ENCODE measurements at places on chromosomes 12 and 14. TPM values are rescaled to one million over a fixed set of nuclear protein-coding genes. Genes with fewer than 3 reads are reported as not detected.

- H3K36me3 ChIP-seq = no peaks in the 10 kb centered on the region
- H3K27ac ChIP-seq = peak overlapping the region; percentile 93
- H3K27me3 ChIP-seq = no peaks in the 10 kb centered on the region
- peak overlapping the region; percentile 70 for H3K4me3 ChIP-seq
Measured at GRCh38 chr14:105398726-105399465, 558 bp downstream of the TEX22 start.

DNA sequence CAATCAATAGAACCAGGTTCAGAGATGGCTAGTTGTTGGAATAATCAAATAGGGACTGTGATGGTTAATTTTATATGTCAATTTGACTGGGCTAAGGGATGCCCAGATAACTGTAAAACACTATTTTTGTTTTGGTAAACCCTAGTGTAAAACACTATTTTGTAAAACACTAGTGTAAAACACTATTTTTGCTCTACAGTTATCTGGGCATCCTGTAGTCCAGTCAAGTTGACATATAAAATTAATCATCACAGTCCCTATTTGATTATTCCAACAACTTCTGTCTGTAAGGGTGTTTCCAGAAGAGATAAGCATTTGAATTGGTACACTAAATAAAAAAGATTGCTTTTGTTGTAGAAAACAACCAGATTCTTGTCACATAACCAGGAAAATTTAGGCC is 15.6 kb upstream of the EML5 start:
- DNase-seq = no peak
- H3K36me3 ChIP-seq = no peaks in the 10 kb centered on the region
- H3K27ac ChIP-seq = no peak overlapping the region

DNA sequence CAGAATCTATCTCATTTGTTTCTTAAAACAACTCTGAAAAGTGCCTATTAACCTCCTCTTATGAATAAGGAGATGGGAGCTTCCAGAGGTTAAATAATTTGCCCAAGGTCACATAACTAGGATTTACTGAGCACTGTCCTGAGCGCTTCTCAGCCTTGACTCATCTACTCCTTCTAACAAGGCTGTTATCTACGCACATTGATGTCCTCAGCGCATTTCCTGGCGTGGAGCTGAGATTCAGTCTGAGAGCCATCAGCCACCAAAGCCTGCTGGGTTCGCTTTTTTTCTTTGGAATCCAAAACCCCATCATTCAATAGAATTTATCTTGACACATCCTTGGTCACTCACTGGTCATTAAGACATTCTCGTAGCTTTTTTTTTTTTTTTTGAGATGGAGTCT is 29.3 kb downstream of the AK7 start:
- no peaks in the 10 kb centered on the region for H3K27me3 ChIP-seq
- no peaks in the 10 kb centered on the region for H3K36me3 ChIP-seq
- H3K4me1 ChIP-seq = no peaks in the 10 kb centered on the region
- no peak for DNase-seq

DNA sequence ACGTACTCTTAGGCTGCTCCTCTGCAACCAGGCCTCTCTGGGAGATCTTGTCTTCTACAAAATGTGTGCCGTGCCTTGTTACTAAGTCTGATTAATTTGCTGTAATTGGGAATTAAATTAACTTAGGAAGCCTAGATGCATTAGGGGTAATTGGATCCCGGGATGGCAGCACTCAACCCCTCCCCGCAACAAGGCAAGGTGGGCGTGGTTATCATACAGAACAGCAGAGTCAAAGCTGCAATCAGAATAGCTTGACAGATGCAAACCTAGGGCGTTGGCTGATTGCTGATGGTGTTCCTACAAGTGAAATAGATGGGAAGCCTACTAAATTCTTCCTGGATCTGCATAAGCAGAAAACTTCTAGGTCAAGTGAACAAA is 34.5 kb upstream of the NFYB start:
- DNase-seq = no peak
- no peak overlapping the region for H3K27ac ChIP-seq
- no peak overlapping the region for H3K4me3 ChIP-seq
- H3K27me3 ChIP-seq = no peaks in the 10 kb centered on the region

GRCh38 chr12:110913119-110914056 is 7.0 kb downstream of the MYL2 start:
- no peak overlapping the region for H3K4me3 ChIP-seq
- no peaks in the 10 kb centered on the region for H3K27me3 ChIP-seq
- no peaks in the 10 kb centered on the region for H3K36me3 ChIP-seq
- H3K27ac ChIP-seq = peak overlapping the region; percentile 46
- peaks cover 10% of the 10 kb centered on the region for H3K4me1 ChIP-seq
- no peak for DNase-seq

- H3K27ac ChIP-seq = no peak overlapping the region
- no peak for DNase-seq
- no peaks in the 10 kb centered on the region for H3K36me3 ChIP-seq
- no peaks in the 10 kb centered on the region for H3K4me1 ChIP-seq
- no peak overlapping the region for H3K4me3 ChIP-seq
- no peaks in the 10 kb centered on the region for H3K27me3 ChIP-seq
Measured at GRCh38 chr12:120971299-120972180, 6.8 kb upstream of the HNF1A start.

- no peak overlapping the region for H3K27ac ChIP-seq
- H3K36me3 ChIP-seq = no peaks in the 10 kb centered on the region
- no peaks in the 10 kb centered on the region for H3K4me1 ChIP-seq
- DNase-seq = no peak
Measured at GRCh38 chr12:84822525-84822924, 90.1 kb downstream of the SLC6A15 start.

DNA sequence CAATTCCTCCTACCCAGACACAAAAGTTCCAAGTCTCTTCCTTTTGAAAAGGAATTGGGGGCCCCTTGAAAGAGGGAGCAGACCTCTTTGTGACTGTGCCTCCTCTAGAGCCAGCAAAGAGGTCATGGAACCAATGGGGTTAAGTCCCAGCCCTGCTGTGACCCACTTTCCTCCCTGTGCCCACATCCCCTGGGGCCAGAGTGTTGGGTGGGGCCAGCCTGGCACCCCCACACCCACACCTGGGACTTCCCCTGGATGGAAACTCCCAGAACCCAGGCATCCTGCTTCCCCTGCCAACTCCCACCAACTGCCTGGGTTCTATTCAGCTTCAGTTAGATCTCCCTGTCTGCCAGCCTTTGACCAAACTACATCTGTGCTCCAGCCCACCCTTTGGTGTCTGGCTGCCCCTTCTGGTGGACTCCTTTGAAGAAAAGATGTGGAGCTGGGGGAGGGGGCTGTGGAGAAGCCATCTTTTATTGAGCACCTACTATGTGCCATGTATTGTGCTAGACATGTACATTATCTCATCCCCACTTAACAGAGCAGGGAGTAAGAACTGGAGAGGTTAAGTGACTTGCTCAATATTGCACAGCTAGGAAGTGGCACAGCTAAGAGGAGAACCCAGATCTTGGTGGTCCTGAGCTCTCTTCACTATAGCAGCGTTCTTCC is 4.6 kb upstream of the RARG start:
- DNase-seq = no peak
- no peaks in the 10 kb centered on the region for H3K36me3 ChIP-seq
- no peak overlapping the region for H3K4me3 ChIP-seq
- peaks cover 21% of the 10 kb centered on the region for H3K4me1 ChIP-seq

GRCh38 chr12:18683327-18684013 is 54.3 kb downstream of the PLCZ1 start:
- H3K27ac ChIP-seq = no peak overlapping the region
- H3K27me3 ChIP-seq = no peaks in the 10 kb centered on the region
- H3K4me3 ChIP-seq = no peak overlapping the region

DNA sequence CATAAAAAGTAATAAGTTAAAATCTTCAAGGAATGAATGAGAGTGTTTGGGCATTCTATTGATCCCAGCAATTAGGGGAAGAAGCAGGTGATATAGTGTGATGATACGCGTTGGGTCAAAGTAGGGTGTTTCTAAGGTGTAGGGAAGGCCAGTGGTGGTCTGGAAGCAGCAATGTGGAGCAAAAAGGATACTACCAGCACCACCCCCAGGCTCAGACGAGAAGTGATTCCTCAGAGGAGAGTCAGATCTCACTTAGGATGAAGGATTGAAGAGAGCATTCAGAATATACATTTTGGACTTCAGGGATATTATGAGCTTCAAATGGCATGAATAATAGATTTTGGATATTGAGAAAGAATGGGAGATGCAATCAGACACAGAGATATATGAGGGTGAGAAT is 497.6 kb downstream of the RMST start:
- H3K27ac ChIP-seq = no peak overlapping the region
- H3K4me1 ChIP-seq = no peaks in the 10 kb centered on the region
- no peaks in the 10 kb centered on the region for H3K36me3 ChIP-seq
- no peaks in the 10 kb centered on the region for H3K27me3 ChIP-seq

DNA sequence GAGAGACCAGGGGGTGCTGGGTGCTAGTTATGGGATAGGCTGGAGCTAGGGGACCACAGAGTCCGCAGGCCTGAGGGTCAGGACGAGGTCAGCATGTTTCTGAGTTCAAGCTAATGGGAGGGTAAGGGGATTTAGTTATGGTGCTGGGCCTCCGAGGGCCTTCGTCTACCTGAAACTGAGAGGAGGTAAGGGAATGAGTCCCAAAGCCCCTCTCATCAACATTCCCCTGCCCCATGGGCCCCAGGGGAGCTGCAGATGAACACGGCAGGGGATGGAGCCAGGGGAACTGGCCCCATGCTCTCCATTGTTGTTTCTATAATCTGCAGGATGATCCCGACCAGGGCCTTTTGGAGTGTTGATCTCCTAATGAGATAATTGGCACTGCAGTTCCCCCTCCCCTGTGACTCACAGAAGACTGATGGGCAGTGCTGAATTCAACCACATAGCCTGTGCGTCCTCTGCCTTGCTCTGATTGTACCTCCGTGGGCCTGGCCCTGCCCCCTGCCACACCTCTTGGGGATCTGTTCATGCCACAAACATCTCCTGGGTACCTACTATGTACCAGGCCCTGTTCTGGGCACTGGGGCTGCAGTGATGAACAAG is 21.4 kb downstream of the FAIM2 start:
- DNase-seq = no peak
- H3K27ac ChIP-seq = no peak overlapping the region
- H3K27me3 ChIP-seq = no peaks in the 10 kb centered on the region
- H3K4me3 ChIP-seq = no peak overlapping the region
- H3K4me1 ChIP-seq = no peaks in the 10 kb centered on the region

- H3K27ac ChIP-seq = no peak overlapping the region
- H3K27me3 ChIP-seq = no peaks in the 10 kb centered on the region
- no peaks in the 10 kb centered on the region for H3K36me3 ChIP-seq
Measured at GRCh38 chr12:41980390-41980789, 164.3 kb downstream of the GXYLT1 start.

Gene NCKAP5L
- total RNA-seq = 10.4 TPM

Gene ANG
- total RNA-seq = 6.3 TPM

Gene CELA1
- not detected for total RNA-seq

Gene ASIC1
- total RNA-seq = not detected

Gene CLEC14A
- total RNA-seq = 68.6 TPM

Gene SLC4A8
- not detected for total RNA-seq

Gene ZDHHC22
- not detected for total RNA-seq

Gene DCN
- 674 TPM for total RNA-seq
